ENCODE measurements at places on chromosomes 2 and 18.
A peak's percentile ranks its signal among the peaks of the same experiment; 100 is the strongest.

- no peak for DNase-seq
Observed at GRCh38 chr2:238106698-238107524, 6.8 kb downstream of the ESPNL start.

GRCh38 chr2:11370377-11371091, 26.1 kb upstream of the ROCK2 start:
- DNase-seq: no peak

DNA sequence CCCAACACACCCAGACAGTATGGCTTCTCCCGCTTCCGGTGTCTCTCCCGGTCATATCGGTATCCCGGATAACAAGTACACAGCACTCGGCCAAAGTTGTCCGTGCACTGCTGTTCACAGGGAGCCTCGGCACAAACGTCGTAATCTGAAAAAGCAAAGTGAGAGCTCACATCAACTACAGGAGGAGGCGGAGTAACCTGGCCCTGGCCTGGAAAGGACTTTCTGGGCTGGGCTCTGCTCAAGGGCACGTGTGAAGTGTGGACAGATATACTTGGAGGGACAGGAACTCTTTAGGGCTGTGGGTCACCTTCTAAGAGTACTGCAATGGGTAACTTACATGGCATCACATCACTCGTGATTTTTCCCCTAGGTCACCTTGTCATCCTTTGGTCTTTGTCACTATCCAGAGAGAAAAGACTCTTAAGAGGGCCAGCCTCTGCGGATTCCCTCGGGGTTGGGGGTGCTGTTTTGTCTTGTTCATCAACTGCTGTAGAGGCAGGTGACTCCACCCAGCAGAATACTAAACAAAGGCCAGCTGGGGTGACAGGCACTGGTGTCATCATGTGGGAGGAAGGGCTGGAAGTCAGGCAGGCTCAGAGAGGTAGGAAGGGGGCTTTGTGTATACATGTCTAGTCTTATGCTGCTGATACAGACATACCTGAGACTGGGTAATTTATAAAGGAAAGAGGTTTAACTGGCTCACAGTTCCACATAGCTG, 110.6 kb upstream of the LMAN1 start:
- DNase-seq: no peak

GRCh38 chr18:35513181-35513936, 15.6 kb upstream of the INO80C start:
- peak; percentile 61 for DNase-seq

DNA sequence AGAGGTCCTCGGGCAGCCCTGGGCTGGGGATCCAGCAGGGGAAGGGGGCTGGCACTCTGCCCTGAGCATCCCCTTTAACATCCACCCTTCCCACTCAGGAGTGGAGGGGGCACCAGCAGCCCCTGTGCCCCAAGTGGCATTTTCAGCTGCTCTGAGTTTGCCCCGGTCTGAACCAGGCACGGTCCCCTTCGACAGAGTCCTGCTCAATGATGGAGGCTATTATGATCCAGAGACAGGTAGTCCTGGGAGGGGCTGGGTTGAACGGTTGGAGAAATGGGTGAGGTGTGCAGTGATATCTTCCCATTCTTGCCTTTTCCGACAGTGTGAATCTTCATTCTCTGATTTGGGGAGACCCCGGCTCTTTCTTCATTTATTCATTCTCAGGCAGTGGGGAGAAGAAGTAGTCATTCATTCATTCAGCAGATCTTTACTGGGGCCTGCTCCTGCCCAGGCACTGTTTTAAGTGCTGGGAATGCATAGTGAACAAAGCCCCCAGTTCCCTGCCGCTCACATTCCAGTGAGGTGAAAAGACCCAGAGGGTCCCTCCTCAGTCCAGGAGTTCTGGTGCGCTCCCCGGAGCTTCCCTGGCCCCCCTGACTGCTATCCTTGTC, 1.4 kb upstream of the KHK start:
- DNase-seq: no peak

GRCh38 chr18:3183103-3183717, 36.6 kb downstream of the MYOM1 start:
- DNase-seq: no peak

DNA sequence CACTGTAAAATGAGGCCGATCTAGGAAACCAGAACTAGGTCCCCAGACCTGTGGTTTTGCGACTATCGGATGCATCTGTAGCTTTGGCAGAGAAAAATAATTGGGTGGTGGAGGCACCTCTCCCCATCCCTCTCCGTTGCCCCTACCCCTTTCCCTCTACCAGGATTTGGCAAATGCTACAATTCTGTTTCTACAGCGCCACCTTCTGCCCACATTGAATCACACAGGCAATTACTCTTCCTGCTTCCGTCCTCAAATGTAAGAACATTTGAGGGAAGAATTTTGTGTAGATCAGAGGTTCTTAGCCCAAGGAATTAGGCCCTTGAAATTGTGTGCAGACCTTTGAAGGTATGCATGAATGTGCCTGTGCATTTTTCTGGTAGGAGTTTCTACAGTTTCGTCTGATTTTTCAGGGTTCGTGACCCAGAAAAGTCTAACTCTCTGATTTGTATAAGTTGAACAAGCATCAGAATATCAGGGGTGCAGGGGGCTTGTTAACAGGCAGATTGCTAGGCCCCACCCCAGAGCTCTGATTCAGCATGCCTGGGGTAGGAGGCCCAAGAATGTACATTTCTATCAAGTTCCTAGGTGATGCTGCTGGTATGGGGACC, 11.2 kb downstream of the ATP6V1B1 start:
- peak; percentile 56 for DNase-seq

- DNase-seq: no peak
Observed at GRCh38 chr2:145038041-145038525, 518.2 kb upstream of the ZEB2 start.

GRCh38 chr2:95273566-95274290, 521 bp upstream of the PROM2 start:
- DNase-seq: no peak

- no peak for DNase-seq
Observed at GRCh38 chr2:181738074-181738473, 57.8 kb upstream of the NEUROD1 start.

DNA sequence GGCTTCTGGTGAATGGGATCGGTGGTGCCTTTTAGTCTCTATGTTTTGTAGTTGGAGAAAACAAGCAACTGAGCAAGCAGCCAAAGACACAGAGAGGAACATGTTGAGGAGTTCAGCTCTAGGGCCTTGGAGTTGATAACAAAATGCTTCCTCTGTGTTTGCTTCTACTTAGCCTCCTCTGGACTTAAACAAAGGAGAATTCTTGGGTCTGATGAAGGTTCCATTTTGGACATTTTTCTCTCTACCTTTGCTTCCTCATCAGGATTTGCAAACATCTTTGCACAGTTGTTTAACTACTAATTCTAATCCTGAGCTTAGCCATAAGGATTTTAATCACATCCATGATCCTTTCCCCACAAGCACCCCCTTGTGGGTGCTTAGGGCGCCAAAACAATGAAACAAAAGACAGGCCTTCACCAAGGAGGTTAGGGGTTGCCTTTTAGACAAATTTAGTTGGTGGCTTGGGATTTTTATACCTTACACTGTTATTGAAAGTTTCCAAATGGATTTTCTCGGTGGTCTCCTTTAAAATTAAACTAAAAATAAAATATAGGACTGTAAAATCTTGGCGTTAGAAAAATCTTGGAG, 148.5 kb upstream of the SATB2 start:
- DNase-seq: no peak

DNA sequence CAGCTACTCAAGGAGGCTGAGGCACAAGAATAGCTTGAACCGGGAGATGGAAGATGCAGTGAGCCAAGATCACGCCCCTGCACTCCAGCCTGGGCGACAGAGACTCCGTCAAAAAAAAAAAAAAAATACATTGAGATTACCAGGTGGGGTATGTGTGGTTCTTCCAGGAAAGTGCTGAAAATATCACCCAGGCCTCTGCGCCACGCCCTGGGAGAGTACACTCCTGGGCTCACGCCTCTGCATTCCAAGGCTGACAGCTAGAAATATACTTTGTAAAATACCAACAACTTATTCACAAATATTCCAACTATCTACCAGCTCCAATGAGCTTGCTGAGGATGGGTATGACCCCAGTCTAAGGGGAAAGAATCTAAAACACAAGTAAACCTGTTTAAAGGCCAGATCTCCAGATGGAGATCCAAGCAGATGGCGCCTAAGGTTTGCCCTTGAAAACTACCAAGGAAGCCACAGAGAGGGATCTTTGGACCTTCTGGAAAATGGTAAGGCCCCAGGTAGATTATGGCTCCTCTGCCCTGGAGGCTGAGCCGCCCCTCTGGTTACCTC, 21.6 kb upstream of the B3GNT7 start:
- DNase-seq: no peak

DNA sequence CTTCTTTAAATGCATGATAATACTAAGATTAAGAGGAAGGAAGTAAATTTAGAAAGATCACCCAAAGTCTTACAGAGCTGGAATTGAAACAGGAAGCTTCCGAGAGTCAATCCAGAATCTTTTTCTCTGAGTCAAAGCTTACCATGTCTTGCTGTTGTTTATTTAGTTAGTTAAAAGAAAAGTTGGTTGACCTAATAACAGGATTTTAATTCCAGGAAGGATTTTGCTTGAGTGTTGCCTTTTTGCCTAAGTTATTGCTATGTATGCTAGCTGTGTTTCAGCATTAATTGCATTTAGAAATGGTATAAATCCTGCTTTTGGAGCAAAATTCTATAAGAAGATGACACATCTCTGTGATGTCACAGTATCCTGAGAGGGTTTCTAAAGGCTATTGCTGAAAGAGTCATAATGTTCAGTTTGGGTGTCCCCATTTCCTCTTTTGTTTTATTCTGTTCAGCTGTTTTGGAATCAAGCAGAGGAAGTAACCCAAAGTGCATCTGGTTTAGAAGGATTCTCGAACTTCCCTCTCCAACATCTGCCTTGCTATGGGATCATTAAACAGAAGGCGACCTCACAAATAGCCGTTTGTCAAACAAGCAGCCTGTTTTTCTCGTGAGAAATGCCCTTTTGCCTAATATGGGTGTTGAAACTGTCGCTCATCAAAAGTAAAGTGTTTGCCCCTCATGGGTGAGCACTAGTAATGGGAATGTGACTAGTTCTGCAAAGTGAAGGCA, 271.5 kb upstream of the MMADHC start:
- DNase-seq: no peak

- DNase-seq: no peak
Observed at GRCh38 chr18:75625966-75626365, 198.5 kb upstream of the SMIM21 start.

GRCh38 chr2:43207553-43208300, 18.7 kb downstream of the ZFP36L2 start:
- DNase-seq: no peak

DNA sequence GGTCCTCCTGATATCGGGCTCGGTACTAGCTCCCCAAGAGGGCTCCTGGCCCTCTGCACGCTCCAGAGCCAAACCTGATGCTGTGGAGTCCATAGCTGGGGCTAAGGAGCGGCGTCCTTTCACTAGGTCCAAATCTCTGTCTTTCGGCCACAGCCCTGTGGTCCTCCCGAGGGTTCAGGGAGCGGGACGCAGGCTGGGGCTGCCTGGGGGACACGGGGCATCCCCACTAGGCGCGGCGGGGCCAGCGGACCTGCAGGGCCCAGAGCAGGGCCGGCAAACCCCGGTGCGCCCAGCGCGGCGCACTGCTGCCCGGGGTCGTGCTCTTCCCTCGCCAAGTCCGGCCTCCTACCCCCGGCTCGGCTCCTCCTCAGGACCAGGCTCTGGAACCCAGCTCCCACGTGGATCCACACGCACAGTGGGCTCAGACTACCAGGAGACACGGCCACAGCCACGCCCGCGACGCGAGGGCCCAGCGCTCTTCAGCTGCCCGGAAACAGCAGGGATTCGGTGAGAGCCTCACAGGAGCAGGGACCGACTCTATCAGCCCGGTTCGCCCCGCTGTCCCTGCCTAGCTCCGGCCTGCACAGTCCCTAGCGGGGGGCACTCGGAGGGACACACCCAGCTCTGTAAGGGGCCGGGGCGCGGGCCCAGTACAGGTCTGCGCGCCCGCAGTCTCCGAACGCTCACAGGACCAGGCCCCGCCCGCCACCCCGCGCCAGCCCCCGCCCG, 593 bp downstream of the ZNF514 start:
- DNase-seq: peak; percentile 62

- no peak for DNase-seq
Observed at GRCh38 chr2:126761981-126762878, 106.3 kb downstream of the GYPC start.

DNA sequence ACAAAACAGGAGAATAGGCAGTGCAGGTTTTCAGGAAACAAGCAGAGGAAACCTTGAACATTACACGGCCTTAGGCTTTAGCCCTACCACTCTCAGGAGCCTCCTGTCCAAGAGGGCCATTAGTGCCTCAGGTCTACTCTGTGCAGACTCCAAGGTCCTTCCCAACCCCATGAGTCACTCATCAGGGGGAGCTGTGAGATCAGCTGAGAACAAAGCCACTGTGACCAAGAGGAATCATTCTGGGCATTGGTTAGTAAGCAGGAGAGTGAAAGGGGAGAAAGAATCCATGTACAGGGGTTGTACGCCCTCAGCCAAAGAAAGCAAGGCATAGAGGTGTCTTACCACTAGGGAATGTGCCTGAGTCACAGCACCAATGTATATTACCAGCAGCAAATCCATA, 680.3 kb downstream of the DPP10 start:
- no peak for DNase-seq

DNA sequence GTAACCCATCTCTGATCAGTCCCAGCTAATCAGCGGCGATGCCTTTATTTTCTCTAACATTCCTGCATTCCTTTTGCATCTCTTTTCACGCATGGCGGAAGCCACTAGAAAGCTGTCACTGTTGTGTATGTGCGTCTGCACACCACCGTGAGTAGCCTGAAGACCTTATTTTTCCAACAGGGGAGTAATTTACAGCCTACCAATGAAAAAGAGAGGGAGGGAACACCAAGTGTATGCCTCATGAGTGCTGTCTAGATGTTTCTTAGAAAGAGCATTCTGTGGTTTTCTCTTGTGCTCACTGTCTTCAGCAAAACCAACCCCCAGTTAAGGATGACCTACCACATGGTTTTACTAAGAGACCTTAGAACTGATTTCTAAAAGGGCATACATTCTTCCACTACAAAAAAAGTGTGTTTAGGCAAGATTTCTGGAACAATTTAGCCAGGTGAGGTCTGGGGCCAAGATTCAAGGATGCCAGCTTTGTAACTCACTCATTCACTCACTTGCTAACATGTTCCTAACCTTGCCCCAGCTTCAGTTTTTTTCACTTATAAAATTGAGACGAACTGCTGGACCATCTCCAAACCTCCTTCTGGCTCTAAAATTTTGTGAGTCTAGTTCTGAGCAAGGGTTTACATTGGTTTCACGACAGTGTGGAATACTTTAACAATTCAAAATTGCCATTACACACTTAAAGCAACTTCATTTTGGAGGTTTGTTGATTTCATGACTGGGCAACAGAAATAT, 51.4 kb downstream of the BCL2 start:
- no peak for DNase-seq

- DNase-seq: no peak
Observed at GRCh38 chr2:136069773-136070172, 48.2 kb downstream of the CXCR4 start.
